ENCODE measurements at places on chromosomes 4 and X.

DNA sequence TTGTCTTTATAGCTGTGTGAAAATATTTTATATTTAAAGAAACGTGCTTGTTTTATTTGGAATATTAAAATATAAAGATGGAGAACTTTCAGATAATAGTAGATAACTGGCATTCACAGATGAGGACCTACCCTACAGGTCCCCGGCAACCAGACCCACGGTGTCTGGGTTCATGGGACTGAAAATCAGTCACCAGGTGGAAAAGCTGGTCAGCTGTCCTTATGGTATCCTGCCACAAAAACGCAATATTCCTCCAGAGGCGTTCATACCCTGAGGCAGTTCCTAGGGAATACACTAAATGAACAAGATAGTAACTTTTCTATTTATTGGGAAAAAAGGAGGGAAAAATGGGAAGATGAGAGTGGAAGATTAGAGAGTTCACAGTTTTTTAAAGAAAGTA is 1.2 kb downstream of the TLR6 start:
- no peak for DNase-seq

- no peak for DNase-seq
Measured at GRCh38 chr4:2837904-2838496, 5.6 kb upstream of the ADD1 start.

- no peak for DNase-seq
Measured at GRCh38 chr4:54999003-54999402, 126.4 kb downstream of the KDR start.

DNA sequence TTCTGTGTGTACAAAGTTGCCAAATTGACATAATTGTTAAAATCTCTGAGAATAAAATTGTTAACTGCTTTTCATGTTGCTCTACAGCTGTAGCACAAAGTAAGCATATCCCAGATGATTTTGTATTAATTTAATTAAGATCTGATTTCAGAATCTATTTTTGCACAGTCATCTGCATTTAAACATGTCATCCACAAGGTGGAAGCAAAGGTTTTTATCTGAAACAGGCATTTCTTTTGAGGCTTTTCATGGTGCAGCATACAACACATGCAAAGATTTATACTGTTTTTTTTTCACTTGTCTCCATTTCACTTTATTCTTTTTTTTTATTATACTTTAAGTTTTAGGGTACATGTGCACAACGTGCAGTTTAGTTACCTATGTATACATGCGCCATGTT is 51.2 kb downstream of the GC start:
- DNase-seq = no peak

DNA sequence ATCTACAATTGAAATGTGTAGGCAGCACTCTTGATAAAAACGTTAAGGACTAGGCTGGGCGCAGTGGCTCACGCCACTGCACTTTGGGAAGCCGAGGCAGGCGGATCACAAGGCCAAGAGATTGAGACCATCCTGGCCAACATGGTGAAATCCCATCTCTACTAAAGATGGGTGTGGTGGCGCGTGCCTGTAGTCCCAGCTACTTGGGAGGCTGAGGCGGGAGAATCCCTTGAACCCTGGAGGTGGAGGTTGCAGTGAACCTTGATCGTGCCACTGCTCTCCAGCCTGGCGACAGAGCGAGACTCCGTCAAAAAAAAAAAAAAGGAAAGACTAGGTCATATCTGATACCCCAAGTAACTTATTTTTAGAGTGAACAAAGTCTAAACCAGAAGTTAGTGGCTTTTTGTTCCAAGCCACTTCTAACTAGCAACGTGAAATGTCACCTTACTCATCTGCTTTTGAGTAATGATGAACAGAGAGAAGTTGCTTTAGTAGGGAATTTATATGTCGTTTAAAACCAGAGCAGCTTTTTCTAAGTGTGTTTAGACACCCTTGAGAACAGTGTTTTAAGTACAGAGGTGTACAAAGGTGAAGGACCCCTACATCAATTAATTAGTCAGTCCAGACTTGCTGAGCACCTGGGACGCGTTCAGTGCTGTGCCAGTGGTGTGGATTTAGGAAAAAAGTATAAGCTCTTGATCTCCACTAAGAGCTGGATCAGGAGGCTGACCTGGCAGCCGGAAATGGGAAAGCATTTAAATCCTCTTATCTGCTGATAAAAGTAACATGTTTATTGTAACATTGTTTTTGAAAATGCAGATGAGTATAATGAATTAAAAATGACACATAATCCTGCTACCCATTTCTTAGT is 23.5 kb downstream of the SPRY1 start:
- DNase-seq = no peak

GRCh38 chrX:150887906-150888465 is 10.5 kb downstream of the CD99L2 start:
- DNase-seq = no peak

DNA sequence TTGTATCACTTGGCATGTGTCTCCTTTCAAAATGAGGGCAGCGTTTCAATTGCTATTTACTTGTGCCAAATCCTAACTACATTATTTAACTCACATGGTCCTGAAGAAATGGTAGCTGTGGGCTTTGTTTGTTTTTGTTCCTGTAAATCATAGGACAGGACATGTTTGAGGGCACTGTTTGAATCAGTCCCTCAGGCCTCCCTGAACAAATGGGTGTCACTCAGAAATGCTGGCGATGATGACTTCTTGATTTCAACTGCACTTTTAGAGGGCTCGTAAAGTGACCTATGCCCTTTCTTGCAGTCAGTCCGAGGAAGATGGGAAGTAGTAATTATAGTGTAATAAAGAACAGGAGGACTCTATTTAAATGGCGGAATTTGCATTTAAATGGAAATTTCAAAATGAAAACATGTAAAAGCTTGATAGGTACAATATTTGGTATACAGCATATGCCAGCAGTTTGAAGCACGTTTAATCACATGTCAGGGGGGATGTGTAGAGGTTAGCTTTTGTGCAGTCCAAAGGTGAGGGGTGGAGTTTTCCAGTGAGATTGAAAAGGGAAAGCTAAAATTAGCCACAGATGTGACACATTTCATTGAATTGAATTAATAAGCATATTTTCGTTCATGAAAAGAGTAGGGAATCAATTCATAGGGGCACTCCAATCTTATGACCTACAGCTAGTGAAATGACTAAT is 1958.7 kb upstream of the IGFBP7 start:
- DNase-seq = no peak

DNA sequence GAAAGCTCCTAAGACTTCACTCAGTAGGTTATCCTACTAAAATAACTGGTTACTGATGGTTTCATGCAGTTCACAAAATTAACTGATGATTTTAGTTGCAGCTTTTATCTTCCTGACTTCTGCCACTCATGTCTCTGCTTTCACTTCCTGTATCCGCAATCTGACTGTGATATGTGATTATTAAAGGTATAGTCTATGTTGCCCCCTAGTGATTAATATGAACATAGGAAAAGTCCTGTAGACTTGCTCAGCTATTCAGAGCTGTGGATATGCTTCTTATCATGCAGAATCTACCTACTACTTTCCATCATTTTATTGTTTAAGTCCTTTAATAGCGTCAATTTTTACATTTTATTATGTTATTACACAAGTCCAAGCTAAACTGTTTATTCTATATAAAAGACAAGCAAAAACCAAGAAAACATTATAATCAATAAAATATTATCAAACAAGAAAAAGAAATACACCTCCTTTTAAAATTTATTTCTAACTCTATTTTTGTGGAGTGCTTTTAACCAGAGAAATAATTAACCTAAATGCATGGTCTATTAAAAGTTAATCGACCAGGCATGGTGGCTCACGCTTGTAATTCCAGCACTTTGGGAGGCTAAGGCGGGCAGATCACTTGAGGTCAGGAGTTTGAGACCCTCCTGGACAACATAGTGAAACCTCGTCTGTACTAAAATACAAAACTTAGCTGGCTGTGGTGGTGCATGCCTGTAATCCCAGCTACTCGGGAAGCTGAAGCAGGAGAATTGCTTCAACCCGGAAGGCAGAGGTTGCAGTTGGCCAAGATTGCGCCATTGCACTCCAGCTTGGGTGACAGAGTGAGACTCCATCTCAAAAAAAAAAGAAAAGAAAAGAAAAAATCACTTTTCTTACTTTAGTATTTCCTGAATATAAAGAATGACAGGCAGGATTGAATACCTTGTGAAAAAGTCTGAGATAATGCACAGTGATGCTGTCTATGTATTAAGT is 40.4 kb upstream of the TLR2 start:
- DNase-seq = no peak

DNA sequence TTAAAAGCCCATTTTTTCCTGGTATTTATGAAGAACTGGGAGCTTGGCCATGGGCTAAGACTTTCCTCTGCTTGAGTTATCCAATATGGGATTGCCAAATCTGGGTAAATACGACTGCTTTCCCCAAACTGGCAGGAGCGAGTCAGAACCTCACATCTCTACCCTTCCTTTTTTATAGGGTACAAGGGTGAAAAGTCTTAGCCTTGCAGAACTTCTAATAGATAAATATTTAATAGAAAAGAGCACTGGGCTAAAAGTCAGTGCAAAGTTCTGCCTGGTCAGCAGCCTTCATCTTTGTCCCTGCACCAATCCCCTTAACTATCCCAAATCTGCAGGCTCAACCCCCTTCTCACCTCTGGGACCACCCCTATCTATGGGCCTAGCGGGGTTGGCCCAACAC is 61.6 kb upstream of the ACSL1 start:
- DNase-seq = no peak

DNA sequence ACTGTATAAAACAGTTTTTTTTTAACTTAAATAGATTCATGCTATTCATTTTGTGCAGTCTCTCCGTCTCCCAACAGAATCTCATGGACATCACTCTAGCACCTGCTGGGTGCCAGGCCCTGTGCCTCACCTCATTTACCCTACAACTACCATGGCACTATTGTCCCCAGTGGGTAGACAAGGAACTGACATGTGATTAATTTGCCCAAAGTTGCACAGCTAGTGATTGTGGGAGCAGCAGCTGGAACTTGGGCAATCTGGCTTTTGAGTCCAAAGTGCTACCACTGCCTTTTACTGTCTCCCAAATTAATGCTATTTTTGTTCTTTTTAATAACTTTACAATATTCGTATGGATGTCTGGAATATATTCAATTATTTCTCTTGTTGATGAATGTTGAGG is 11.2 kb upstream of the PGRMC2 start:
- DNase-seq = no peak
